ENCODE measurements at places on chromosomes 5 and 9.

DNA sequence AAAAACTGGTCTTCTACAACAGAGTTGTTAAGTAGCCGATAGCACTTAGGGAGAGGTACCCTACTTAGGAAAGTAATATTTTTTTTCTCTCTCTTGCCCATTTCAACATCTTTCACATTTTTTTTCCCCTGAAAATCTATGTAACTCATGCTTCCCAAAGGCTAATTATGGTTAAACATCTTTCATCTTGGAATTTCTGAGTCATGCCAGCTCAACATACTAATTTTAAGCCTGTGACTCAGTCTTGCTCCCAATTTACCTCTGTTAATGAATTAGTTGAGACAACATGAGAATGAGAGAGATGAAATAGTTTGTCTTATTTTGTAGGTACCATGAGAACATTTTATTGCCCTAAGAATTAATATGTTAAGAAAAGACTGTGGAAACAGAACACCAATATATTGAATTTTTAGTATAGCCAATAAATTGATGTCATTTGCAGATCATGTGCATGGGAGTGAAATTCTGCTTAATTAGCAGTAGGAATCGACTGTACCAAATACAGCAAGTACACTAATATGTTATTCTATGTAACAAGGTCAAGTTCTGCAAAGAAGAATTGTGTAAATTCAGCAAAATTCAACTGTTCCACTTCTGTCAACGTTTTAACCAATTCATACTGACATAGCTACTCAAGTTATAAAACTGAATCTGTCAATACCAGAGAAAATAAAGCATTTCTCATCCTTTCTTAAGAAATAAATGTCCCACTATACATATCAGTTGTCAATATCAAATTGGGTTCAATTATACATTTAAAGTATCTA, 550.0 kb downstream of the PTPRD start:
- DNase-seq, result no peak

DNA sequence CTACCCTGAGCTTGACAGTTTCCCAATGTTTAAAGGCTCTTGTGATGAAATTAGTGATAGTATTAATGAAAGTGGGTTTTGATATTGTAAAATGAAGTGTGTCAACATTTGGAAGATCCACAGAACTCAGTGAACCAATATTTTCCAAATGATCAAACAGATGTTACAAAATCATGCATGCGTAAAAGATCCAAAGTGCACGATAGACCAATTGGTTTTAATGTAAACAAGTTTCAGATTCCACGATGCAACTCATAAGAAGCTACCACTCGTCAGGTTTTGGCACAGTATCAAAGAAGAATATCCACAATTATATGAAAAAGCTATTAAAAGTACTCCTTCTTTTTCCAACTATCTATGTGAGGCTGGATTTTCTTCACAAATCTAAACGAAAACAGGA, 82.3 kb downstream of the SLC38A9 start:
- no peak for DNase-seq

- DNase-seq, result no peak
Measured at GRCh38 chr5:127320032-127320965, 29.7 kb downstream of the MEGF10 start.

- no peak for DNase-seq
Measured at GRCh38 chr5:66989286-66989685, 207.3 kb downstream of the CD180 start.

GRCh38 chr9:30103647-30104394, 2280.6 kb upstream of the ACO1 start:
- no peak for DNase-seq

DNA sequence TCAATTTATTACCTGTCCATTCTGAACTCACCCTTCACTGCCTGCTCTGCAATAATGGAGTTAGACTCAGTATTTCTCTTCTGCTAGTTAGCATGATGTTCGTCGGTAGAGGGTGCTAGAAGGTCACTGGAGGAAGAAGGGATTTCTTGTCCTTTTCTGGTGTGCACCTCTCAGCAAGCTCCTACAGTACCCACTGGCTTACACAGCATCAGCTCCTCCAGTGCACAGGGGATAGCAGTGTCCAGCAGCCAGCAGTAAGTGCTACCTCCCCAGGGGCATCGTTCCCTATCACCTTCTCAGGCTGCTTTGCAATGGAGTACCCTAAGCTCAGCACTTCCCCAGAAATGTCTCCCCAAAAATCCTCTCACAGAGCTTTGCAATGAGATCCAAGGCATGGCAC, 45.9 kb upstream of the APC start:
- DNase-seq, result no peak

All from NCI-H187 (cell line).